Astrocyte of the cerebellum (primary cell): ENCODE measurements at places on chromosomes 7 and 10.

GRCh38 chr10:93299606-93300287 is 182.4 kb downstream of the MYOF start:
- DNase-seq: no peak

- DNase-seq: no peak
These were observed 28.2 kb upstream of the MPP7 start for GRCh38 chr10:28331066-28331465.

DNA sequence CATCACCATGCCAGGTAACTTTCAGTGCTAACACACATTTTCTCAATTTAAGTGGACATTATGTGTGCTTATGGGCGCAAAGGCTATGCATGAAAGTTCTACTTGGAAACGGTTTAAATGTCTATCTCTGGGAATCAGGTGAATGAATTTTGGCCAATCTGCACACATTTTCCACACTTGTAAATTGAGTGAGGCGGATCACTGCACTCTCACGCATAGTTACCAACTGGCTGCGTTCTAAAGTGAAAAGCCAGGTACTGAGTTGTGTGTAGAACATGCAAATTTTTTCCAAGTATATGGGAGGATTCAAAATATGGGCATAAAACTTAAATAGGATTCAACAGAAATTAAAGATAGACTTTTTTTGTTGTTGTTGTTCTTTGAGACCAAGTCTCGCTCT is 323.7 kb downstream of the RNLS start:
- DNase-seq: no peak

DNA sequence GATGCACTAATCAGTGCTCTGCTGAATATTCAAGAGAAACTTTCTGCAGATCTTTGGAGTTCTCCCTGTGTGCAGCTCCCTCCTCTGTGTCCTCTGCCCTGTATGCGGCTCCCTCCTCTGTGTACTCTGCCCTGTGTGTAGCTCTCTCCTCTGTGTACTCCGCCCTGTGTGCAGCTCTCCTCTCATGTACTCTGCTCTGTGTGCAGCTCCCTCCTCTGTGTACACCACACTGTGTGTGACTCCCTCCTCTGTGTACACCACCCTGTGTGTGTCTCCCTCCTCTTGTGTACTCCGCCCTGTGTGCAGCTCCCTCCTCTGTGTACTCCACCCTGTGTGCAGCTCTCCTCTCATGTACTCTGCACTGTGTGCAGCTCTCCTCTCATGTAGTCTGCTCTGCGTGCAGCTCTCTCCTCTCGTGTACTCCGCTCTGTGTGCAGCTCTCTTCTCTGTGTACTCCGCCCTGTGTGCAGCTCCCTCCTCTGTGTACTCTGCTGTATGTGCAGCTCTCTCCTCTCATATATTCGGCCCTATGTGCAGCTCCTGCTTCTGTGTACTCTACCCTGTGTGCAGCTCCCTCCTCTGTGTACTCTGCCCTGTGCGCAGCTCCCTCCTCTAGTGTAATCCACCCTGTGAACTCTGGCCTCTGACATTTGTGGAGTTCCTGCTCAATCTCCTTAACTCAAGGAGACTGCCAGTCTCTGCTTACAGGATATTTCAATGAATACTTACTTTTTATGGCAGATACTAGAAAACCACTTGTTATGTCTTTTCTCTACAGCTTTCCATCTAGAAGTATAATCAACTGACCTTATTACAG is 280.4 kb downstream of the GLRX3 start:
- DNase-seq: no peak

DNA sequence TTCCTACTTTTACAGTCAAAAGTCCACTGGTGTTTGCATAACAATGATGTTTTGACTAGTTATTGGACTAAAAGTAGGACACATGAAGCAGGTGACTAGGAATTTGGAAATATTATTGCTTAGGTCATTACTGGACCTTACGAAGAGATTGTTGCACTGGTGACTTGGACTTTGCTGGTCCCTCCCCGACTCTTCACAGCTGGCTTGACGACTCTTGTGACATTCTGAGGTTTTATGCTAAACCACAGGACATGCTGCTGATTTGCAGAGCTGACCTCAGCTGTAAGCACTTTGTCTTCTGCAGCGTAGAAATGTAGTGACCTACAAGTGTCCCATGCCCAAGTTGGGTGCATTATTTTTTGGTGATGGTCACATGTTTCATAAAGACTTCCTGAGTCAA is 21.9 kb downstream of the PCBD1 start:
- DNase-seq: no peak

DNA sequence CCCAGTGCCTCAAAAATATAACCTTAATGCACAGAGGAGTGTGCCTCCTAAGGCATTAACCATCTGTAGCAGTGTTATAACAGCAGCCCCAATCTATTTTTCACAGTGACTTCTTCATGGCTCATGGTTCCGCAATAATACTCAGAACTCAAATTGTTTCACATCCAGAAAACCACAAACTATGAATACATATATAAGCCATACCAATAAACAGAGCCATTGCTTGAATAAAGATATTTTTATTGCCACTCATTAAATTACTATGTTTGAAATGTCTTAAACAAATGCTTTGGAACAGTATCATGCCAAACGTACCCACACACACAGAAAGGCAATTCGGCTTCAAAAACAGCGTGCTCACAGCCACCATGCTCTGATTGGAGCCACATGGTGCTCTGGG is 629.3 kb upstream of the NRP1 start:
- DNase-seq: no peak

DNA sequence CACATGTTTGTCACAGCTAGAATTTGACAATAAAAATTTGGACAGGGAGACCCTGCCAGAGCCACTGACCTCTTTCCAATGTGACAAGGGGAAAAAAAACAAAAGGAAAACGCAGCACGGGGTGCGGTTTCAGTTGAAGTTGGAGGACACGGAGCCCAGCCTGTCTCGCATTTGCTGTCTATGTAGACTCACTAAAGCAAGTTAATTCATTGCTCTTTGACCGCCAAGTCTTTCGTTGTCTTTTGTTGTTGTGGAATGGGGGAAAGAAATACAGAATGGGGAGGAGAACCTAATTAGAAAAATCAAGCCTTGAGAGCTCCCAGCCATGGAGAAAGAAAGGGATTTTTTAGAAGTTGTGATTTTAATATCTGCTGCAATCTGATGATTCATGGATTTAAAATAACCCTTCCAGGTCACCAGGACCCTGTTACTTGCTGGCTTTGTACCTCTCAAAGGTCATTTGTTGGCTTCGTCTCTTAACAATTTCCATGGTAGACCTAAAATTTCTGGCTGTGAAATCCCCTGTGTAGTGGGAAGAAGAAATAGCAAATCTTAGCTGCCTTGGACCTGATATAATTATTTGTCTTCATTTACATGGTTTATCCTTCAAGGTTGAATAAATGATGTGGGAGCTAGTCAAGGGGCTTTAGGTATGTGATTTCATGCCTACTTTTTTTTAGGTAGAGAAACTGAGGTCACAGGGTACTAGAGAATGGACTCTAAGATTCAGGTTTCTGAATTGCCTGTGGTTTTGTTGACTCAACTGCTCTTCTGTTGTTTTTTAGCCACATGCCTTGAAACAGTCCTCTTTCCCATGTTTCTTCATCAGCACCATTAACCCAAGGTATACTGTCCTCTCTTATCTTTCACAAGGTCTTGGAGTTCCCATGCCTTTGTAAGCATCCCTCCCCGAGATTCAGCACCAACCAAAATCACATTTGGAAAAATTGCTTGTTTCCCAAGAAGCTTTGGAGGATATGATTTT is 78.7 kb downstream of the TCF7L2 start:
- no peak for DNase-seq

GRCh38 chr10:91247360-91248111 is 27.1 kb downstream of the PCGF5 start:
- DNase-seq: peak; percentile 16

GRCh38 chr10:101829561-101830315 is 11.5 kb upstream of the OGA start:
- no peak for DNase-seq

DNA sequence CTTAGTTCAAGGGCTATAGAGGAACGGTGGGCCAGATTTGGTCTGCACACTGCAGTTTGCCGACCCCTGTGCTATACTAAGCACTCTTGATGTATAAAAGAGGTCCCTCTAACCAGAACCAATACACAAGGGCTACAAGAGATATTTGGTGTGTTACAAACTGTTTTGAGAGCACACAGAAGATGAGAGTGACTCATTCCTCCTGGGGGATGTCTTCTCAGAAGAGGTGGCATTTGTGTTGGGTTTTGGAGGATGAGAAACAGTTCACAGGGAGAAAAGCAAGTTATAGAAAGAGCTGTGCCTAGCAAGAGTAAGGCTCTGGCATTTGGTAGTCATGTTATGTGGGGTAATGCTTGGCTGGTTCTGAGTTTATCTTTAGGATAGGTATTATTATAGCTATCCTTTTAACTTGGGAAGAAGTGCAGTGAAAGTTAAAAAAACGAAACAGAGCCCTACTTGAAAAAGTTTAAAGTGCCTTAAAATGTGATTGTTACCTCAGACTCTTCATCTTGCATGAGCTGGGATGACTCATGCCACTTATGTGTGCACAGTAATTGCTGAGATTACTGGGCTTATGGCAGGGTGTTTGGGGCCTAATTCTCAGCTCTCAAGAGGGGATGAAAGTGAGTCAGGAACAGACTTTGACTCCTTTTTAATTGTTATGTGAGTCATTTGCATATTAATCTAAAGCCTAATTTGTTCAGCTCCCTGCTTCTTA is 160.4 kb downstream of the KIF20B start:
- no peak for DNase-seq

GRCh38 chr10:18793951-18794350 is 134.7 kb downstream of the ARL5B start:
- peak; percentile 1 for DNase-seq

GRCh38 chr7:45710271-45711160 is 136.3 kb downstream of the ADCY1 start:
- no peak for DNase-seq

GRCh38 chr10:79203833-79204232 is 135.1 kb downstream of the ZMIZ1 start:
- DNase-seq: no peak

DNA sequence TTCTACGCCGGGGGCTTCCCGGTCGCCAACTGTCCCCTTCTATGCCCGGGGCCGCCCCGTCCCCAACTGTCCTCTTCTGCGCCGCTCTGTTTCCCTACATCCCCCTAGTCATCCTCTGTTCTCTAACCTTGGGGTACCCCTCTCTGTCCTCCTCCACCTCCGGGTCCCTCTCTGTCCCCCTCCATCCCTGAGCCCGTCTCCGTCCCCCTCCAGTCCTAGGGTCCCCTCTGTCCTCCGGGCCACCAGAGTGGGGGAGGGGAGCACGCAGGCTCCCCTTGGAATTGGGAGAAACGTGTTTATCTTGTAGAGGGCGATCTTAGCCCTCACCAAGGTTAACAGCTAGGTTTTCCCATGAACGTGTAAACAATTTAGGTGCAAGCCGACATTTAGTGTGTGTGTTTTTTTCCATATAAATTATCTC is 852 bp upstream of the KLF6 start:
- no peak for DNase-seq

DNA sequence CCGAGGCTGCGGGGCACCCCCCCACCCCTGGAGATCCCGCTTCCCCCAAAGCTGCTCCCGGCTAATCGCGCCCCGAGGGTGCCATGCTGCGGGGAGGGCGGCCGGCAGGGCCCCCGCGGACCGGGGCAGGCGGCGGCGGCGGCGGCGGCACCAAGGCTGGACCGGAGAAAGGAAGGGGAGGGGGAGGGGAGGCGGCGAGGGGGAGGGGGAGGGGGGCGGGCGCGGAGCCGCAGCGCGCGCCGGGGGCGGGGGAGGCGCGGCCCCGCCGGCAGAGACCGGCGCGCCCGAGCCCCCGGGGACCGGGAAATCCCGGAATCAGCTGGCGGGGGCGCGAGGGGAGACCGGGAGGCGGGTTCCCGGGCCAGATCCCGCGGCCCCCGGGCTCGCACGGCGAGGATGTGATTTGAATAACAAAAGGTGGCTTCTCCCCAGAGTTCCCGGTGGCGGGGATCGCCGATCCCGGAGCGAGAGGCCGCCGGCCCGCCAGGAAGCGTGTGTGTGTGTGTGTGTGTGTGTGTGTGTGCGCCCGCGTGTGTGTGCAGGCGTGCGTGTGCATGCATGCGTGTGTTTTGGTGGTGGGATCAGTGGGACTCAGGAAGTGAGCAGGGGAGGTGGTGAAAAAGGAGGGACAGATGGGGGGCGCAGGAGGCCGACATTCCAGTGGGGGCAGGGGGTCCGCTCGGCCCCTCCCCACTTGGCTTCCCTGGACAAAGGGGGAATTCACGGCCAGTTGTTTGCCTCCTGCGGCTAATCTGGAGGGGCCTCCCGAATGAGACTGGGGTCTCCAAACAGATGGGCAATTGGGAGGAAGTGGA is 99.5 kb downstream of the HIP1 start:
- no peak for DNase-seq

DNA sequence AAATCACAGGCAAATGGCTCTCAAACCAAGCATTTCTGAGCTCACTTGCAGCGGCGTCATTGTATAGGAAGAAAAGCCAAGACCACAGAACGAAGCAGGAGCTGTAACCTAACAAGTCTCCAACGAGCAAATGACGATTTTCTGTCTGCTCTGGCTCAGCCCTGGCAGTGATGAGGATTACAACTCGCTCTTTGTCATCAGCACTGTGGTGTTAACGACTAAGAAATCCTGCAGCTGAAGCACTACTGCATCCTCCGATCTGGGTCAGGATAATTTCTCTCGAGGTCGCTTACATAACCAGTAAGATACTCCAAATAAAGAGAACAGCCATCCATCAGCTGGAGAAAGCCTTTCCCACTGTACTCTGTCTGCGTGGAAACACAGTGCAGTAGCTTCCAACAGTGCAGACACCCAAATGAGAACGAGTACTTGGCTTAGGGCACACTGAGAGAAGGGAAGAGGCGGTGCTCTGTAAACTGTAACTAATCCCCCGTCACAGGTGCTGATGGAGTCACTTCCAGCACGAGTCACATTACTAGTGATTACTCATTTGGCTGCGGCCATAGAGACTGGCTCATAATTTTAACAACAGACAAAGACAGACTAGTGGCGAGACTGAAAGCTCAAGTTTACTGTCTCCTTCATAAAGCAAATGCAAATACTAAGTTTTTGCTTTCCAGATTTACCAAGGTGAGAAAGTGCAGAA is 135.8 kb downstream of the NRBF2 start:
- DNase-seq: peak; percentile 95

GRCh38 chr10:34116681-34117271 is 698.3 kb downstream of the PARD3 start:
- DNase-seq: no peak

GRCh38 chr7:2637505-2638223 is 5.9 kb downstream of the TTYH3 start:
- no peak for DNase-seq
